Activated CD4-positive, alpha-beta T cell treated with anti-CD3 and anti-CD28 coated beads, Interleukin-2, amount 50 U/mL, for 1 hour (primary cell): ENCODE measurements at places on chromosomes 7 and 10.

DNA sequence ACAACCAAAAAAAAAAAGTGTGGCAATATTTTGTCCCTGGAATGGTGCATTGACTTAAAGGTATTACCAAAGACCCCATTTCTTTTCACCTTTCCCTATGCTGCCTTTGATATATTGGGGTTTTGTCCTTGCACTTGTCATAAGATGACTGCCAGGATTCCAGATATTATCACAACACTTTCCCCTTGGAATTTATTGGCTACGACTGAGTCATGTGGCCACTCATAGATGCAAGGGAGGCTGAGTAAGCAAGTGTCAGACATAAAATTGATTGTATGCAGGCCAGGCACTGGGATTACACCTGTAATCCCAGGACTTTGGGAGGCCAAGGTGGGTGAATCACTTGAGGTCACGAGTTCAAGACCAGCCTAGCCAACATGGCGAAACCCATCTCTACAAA lies 83.6 kb downstream of the PPP1R3C start:
- DNase-seq: no peak

DNA sequence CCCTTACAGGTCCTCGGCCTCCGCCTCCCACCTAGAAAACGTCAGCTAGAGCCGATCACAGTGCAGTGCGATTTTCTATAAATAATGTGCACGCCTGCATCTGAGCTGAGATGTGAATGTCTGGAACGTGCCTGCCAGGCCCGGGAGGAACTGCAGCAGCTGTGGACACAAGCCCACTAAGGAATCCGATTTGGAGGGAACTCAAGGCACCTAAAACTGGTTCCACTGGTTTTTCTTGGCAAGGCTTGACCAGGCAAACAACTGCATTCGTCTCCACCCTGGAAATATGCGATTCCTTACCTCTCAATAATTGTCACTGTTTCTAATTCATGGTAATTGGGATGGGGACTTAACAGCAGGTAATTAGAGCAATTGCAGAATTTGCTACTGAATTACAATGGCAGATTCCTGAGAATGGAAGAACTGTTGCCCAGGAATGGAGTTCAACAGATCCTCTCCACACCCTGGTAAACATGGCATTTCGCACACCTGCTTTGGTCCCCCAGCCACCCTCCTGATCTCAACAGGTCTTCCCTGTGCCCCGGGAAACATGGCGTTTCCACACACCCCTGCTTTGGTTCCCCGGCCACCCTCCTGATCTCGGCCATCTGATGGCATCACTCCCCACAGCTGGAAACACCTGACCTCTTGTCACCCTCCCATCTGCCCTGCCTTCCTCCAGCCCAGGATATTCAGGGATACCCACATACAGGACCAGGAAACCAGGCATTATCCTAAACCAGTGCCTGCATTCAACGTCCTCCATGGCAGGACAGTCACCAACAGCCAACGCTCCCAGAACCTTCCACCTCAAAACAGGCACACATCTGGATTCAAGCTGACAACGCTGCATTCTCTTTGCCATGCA lies 76.0 kb downstream of the DIP2C start:
- DNase-seq: no peak

DNA sequence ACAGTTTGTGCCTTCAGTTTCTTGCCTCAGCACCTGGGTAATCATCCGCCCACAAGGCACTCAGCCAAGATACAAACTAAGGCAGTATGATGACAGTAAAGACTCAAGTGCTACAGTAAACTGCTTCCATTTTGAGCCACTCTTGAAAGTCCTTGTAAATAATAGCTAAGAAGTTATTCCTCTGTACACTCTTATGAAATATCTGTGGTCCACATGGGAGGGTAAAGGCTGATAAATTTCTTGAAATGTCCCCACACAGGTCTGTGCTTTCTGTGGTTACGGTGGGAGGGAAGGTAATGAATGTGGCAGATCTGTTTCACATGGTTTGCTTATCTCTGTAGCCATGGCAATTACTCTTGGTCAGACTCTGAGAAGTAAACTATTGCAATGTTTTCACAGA lies 551.0 kb upstream of the ZWINT start:
- no peak for DNase-seq

DNA sequence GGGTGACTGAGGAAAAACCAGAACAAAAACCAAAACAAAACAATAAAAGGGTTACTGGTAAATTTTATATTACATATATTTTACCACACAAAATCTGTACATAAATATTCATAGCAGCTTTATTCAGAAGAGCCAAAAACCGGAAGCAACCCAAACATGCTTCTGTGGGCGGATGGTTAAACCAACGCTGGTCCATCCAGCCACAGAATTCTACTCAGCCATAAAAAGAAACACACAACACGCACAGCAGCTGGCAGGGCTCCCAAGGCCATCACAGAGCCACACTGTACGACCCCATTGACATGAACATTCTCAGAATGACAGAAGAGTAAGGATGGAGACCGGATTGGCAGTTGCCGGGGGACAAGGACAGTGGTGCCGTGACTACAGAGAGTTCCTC lies 83.6 kb downstream of the PROSER2 start:
- no peak for DNase-seq

DNA sequence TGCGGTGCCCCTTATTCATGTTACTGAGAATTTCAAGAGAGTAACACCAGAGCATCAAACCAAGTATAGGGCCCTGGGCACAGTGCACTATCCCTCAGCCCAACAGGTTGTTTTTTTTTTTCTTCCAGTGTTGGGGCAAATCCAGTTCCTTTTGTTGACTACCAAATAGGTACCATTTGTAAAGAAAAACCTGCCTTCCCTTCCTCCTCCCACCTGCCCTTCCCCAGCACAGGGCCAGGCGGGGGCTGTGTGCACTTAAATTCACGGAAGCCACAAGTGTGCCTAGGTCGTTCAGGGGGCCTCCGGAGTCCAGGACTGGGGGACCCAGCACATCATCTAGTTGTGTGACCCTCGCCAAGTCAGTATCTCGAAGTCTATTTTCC lies 595 bp upstream of the SFXN4 start:
- no peak for DNase-seq
